Kidney (tissue), 22 donors: ENCODE measurements at places on chromosomes 6 and 20.
A peak's percentile ranks its signal among the peaks of the same experiment; 100 is the strongest.

GRCh38 chr6:15511248-15512125 is 151.3 kb downstream of the DTNBP1 start:
- DNase-seq: no peak

DNA sequence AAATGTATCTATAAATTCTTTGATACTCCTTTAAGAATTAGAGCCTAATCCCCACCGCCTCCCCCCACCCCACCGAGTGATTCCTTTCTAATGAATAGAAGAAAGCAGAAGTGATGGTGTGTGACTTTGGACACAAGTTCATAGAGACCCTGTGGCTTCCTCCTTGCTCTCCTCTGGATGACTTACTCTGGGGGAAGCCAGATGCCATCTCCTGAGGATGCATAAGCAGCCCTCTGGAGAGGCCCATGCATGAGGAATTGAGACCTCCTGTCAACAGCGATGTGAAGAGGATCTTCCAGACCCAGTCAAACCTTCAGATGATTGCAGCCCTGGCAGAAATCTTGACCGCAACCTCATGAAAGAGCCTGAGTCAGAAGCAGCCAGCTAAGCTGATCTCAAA is 21.1 kb downstream of the AHCY start:
- no peak for DNase-seq

DNA sequence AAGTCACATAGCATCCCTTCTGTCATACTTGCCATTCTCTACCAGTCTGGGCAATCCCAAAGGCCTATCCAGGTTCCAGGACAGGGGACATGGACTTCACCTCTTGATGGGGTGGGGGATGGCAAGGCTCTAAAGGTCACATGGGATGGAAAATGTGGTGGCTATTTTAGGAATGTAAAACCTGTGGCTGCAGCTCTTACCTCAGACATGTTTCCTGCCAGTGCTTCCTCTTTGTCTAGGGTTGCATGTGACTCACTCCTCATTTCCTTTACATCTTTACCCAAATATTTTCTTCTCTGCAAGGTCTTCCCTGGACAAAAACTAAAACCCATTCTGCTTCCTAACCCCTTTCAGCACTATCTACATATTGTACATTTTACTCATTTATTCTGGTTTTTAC is 135.7 kb downstream of the BTBD3 start:
- peak; percentile 31 for DNase-seq

- no peak for DNase-seq
Observed at GRCh38 chr20:56202493-56203077, 45.9 kb upstream of the MC3R start.

GRCh38 chr6:23325065-23325464 is 755.7 kb downstream of the HDGFL1 start:
- DNase-seq: no peak

DNA sequence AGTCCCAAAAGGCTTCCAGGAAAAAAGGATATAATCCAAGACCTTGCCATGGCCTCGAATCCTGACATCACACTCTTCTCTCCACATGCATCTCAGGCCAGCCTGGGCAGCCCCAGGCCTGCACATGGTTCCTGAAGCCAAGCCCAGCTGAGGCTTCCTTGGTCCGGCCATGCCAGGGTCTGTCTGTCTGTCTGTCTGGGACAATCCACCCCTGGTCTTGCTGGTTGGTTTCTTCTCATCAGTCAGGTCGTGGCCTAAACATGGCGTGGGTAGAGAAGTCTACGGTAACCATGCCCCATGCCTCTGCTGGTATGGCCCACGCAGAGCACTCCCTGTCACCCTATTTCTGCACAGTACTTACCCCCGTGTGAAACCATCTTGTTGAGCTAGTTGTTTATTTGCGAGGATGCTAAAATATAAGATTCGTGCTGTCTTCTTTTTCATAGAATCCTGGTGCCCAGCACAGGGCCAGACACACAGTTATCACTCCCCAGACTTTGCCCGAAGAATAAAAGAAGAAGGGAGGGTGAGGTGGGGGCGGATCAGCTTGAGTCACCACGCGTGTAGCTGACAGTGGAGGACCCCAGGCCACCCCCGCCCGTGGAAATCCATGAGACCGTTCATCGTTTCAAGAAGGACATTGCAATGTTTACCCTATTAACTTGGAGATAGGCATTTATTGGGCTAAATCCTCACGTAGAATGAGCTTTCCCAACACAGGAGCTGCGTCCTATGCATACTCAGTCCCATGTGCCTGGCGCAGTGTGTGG is 107.2 kb downstream of the RNASET2 start:
- DNase-seq: no peak

- DNase-seq: no peak
Observed at GRCh38 chr6:114158411-114158810, 184.4 kb downstream of the HS3ST5 start.

GRCh38 chr20:11906626-11907480 is 10.8 kb upstream of the BTBD3 start:
- no peak for DNase-seq

DNA sequence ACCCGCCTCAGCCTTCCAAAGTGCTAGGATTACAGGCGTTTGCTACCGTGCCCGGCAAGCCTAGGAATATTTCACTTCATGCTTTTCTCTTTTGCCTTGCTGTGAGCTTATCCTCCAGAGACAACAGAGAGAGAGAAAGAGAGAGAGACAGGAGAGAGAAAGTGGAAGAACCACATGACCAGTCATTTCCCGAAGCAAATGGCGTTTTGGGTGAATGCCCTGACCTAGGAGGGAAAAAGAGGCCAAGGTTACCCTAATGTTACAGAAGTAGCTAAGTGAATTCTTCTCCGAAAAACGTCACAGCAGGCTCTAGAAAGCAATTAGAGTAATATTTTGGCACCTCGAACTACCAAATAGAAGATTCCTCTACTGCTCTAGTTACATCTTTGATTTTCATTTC is 9.1 kb downstream of the SGK1 start:
- no peak for DNase-seq

DNA sequence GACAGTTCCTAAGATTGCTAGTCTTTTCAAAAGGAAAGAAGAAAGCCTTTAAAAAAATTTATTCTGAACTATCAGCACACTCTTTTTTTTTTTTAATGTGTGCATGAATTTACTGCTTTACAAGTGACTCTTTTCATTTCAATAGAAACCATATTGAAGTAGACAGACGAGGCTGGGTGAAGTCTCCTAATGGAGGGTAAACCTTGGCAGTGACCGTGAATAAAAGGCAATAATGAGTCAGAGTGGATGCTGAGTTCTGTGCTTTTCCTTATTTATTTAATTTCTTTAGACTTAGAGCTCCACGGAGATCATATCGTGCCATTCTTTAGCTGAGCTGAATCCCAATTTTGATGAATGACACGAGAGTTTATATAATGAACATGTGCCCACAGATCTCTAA is 196.9 kb downstream of the PRL start:
- no peak for DNase-seq

DNA sequence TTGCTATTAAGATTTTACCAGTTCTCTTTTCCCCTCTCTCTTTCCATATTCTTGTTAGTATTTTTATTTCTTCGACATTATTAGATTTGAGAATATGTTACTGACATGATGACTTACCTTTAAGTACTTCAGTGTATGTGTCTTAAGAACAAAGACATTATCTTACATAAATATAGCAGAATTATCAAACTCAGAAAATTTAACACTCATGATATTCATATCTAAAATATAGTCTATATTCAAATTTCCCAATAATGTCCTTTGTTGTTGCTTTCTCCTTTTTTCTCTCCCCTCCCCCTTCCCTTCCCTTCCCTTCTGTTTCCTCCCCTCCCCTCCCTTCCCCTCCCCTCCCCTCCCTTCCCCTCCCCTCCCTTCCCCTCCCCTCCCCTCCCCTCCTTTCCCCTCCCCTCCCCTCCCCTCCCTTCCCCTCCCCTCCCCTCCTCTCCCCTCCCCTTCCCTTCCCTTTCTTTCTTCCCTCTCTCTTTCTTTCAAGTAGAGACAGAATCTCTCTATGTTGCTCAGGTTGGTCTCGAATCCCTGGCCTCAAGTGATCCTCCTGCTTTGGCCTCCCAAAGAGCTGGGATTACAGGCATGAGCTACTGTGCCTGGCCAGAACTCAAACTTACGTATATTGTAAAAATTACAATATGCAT is 56.5 kb downstream of the RSPH3 start:
- no peak for DNase-seq

DNA sequence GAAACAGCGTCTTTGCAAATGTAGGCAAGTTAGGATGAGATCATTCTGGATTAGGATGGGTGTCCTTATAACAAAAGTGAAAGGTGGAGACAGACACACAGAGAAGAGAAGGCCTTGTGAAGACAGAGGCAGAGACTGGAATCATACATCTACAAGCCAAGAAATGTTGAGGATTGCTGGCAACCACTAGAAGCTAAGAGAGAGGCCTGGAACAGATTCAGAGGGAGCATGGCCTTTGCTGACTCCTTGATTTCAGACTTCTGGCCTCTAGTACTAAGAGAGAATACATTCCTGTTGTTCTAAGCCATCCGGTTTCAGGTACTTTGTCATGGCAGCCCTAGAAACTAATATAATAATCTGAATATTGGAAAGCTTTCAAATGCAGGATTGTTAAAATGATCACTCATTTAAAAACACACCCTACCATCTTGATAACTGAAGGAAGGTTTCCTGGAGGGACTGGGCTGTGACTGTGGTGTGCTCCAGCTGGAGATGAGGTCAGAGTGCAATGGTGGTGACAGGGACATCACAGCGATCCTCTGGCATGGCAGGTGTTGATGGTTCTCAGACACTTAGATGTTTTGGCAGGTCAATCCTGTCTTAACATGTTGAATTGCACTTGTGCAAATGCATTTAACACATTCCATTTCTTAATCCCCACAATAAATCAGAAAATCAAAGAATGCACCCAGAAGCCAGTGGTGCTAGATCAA is 25.1 kb downstream of the CD83 start:
- no peak for DNase-seq

DNA sequence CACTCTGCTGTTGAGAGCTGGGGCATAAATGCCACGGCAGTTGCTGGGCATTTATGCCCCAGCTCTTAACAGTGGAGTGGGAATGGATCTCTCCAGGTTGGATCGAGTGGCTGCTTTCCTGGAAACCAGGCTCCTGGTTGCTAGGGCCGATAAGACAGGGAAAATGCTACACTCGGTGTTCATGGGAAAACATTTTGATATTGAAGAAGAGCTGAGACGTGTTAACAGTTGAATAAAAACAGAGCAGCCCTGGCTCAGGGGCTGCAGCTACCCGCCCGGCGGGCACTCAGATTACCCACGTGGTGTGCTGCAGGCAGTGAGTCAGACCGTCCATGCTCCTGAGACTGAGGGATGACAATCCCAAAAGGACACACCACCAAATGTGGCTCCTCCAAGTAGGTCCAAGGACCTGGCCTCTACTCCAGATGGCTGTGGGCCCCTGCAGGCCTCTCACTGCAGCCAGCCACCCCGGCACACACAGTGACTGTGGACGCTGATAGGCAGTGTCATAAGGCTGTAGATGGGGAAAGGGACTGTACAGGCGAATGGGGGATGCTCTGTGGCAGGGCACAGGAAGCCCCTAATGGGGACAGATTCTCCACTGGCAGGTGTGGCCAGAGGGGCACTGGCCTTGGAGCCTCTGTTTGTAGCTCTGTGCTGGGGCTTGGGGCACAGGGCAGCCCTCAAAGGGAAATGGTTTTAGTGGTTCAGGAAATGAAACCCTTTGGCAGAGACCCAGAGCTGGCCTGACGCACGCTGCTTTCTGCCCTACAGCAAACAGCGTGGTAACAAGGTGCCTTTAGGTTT is 237.8 kb downstream of the LY86 start:
- peak; percentile 44 for DNase-seq

GRCh38 chr6:105153676-105154075 is 26.1 kb downstream of the POPDC3 start:
- no peak for DNase-seq

GRCh38 chr20:41329435-41330342 is 10.9 kb upstream of the LPIN3 start:
- DNase-seq: no peak

DNA sequence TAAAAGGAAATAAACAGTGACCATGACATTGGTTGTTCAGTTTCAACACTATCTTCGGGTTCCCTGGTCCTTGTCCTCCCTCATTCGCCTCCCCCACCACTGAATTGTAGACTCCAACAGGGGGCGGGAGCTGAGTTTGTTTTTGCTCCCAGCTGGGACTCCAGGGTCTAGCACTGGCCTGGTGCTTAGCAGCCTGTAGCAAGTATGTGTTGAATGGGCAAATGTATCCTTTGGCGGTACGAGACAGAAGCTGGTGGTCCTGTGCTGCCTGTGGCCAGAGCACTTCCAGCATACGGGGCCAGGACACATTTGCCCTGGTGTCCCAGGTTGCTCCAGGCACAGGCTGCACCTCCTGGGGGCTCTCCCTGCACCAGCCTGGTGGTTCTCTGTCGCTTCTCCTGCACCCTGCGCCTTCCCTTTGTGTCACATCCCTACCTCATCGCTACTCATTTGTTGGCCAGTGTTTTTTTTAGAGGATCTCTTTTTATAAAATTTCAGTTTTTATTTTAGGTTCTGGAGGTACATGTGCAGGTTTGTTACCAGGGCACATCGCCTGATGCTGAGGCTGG is 40.1 kb downstream of the PHACTR3 start:
- no peak for DNase-seq

- DNase-seq: no peak
Observed at GRCh38 chr20:17228624-17229061, 1.8 kb downstream of the PCSK2 start.

DNA sequence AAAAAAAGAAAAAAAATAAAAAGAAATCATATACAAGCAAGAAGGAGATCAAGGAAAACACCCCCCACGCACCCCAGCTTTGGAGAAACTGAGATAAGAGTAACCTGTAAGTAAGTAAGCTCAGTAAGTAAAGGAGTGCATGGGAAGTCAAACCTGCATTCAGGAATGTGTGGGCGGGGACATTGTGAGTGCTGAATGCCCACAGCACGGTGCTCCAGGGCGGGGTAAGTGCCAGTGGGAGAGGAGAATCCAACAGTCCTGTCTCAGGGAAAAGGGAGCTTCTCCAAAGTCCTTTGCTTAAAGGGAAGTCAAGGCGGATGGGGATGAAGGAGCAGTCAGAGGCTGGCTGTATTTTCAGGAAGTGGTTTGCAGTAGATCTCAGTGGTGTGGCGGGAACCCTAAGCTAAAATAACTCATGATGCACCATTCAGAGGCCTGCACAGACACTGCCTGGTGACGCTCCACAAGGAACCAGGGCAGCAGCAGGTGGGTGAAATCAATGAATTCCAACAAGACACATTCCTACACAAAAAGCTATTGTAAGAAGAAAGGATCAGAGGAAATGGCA is 368.0 kb downstream of the QKI start:
- DNase-seq: no peak

GRCh38 chr20:44354979-44355497 is 461 bp upstream of the HNF4A start:
- DNase-seq: no peak

- DNase-seq: no peak
Observed at GRCh38 chr20:19001177-19001576, 187.6 kb downstream of the SCP2D1 start.

- no peak for DNase-seq
Observed at GRCh38 chr20:18886756-18887155, 73.2 kb downstream of the SCP2D1 start.
